Spleen (tissue), 13 donors: ENCODE measurements at places on chromosomes 5 and 9.

DNA sequence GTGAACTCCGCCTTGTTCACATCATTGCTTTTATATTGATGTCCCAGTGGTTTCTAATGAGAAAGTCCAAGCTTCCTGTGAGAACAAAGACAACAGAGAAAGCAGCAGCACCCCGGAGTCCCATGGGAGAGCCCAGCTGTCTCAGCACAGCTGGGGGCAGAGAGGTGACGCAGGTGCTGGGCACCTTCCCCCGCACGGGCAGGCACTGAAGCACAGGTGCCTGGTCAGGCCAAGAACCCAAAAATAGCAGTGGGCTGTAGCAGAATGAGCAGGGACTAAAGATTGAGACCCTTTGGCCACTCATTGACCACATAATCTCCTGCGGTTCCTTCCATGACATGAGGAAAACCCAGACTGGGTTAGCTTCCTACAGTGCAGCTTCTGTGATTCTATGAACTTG, 18.8 kb downstream of the SRD5A1 start:
- no peak for DNase-seq

- DNase-seq: no peak
Observed at GRCh38 chr5:64838803-64839202, 70.1 kb downstream of the CWC27 start.

GRCh38 chr9:20623021-20623747, 885 bp upstream of the MLLT3 start:
- peak; percentile 87 for DNase-seq

GRCh38 chr9:4126996-4127395, 172.9 kb downstream of the GLIS3 start:
- no peak for DNase-seq

GRCh38 chr5:170427672-170428236, 38.6 kb upstream of the KCNMB1 start:
- no peak for DNase-seq

- DNase-seq: no peak
Observed at GRCh38 chr9:36659500-36659899, 86.8 kb downstream of the MELK start.

GRCh38 chr9:134555094-134555650, 86.4 kb upstream of the COL5A1 start:
- DNase-seq: no peak

GRCh38 chr5:63987053-63987452, 24.8 kb upstream of the HTR1A start:
- DNase-seq: no peak

- DNase-seq: no peak
Observed at GRCh38 chr9:90296539-90296938, 346.1 kb downstream of the DIRAS2 start.

GRCh38 chr5:56161439-56161823, 71.7 kb downstream of the ANKRD55 start:
- no peak for DNase-seq

- no peak for DNase-seq
Observed at GRCh38 chr5:128300181-128300580, 216.6 kb downstream of the SLC12A2 start.

DNA sequence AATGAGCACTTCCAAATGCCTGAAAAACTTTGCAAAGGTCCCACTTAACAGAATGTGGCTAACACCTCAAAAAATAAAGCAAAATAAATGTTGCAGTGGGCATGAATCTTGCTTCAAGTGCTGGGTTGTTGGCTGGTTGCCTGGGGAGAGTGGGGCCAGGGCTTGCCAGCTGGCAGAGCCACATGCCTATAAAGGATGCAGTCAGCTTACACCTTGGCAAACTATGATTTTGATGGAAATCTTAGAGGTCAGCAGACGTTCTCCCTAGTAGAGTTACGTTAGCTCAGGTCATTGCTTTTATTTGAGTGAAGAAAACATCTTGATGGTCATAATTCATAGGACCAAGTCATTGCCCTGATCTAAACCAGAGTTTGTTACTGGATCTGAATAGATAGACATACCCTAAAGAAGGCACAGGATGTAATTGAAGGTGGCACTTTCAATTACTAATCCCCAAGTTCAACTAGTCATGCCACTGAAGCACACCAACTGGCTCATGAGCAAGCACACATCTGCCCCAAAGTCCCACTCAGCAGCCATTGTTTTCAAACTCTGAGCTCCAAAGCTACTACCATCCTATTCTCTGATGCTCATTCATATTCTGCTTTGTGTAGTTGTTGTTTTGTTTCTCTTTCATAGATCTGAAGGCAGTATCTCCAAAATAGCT, 51.2 kb upstream of the ZSWIM6 start:
- DNase-seq: no peak

DNA sequence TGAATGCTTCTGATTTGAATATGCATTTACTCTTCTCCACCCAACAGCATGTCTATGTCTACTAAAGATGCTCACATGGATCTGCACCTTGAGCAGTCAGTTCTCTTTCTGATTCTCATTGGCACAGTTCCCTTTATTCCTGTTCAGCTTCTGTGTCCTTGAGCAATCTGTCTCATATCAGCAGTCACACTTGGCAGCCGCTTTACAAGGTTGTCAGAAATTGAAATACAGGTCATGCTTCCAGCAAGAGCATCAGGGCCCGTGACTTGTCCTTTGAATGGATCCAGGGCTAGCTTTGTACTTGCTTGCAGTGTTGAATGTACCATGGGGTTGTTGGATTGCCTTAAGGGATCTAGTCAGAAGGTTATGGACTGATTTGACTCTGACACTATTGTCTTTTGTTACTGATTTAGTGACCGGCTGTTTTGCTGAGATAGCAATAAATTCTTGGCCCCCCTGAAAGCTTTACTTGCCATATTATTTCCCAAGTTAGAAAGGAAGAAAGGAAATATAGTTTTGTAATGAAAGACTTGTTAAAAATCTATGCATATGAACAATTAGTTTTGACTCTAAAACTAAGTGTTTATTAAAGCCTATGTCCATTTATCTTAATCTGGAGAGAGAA, 273.4 kb upstream of the ISL1 start:
- DNase-seq: no peak

GRCh38 chr5:166349046-166349445, 1942.4 kb upstream of the WWC1 start:
- DNase-seq: no peak

DNA sequence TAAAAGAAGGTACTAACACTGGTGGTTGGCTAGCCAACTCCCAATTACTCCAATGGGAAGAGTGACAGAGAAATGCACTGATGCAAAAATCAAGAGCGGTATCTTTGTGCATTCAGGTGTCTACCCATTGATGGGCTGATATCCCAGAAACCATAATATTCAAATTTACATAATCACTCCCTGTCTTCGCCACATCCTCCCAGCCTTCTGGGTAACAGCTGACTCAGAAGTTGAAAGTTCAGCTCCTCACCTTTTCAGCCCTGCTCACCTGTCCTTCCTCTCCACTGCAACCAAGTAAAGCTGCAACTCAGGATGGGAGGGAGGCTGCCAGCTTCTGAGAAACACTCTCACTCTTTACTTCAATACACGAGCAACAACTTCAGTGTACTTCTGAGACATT, 6.9 kb downstream of the SUSD1 start:
- DNase-seq: no peak

DNA sequence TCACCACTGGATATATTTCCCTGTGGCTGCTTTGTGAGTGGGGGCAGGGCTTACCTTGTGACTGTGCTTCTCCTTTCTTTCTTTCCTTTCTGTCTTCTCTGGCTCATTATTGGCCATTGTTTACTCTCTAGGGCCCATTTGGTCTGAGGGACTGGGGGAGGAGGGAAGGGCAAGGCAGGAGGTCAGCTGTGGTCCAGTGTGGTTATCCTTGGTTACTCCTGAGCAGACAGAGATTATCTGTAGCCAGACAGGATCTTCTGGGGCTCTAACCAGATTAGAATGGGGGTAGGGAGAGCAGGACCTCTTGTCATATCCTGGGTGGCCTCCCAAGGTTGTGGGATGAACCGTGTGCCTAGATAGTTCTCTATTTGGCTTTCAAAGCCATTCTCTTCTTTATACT, 71.2 kb downstream of the ANKRD55 start:
- DNase-seq: no peak

DNA sequence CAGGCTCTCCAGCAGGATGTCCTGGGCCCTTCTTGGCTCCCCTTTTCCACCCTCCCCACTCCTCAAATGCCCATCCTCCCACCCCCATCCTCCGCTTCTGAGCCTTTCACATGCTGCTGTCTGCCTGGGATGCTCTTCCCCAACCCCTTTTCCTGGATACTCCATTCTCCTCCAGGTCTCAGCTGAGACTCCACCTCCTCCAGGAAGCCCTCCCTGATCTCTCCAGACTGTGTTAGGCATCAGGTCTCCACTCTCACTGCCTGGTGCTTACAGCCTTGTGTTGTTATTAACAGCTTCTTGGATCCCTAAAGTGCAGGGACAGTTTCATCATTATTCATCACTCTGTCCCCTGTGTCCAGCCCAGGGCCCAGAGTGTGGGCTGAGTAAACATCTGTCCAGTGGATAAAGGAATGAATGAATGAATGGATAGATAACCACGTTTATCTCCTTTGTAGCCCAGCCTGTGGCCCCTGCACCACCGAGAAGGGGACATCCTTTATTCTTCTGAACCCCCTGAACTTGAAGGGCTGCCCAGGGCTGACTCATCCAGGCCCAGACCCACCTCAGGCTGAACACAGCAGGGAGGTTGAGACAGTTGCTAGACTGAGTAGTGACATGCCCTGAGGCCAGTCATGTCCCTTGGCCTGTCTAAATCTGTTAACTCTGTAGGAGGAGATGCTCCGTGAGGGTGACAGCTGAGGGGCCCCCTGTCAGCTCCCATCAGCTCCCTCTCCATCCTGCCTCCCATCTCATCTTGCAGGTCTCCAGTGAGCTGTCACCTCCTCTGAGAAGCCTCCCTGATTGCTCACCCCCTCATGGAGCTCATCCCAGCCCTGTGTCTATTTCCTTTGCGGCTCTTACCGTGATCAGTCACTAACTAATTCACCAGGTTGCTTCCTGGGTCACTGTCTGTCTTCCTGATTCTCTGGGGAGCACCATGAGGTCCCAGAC, 14.6 kb upstream of the LAMC3 start:
- DNase-seq: no peak

- DNase-seq: no peak
Observed at GRCh38 chr5:144060598-144060997, 109.9 kb downstream of the YIPF5 start.

DNA sequence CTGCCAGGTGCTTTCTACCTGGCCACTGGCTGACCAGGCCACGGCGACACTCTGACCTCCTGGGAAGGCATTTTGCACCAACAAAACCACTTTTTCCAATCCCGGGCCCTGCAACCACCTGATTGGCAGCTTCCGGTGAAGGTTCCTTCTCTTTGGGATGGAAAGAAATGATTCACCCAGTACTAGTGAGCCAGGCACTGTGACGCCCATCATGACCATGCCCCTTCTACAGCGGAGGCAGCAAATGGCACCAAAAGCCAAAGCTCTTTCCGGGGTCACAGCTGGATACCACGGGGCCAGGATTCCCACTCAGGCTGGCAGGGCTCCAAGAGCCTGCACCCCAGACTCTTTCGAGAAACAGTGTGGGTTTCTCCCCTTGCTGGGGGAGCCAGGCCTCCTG, 4.7 kb downstream of the NOTCH1 start:
- no peak for DNase-seq

DNA sequence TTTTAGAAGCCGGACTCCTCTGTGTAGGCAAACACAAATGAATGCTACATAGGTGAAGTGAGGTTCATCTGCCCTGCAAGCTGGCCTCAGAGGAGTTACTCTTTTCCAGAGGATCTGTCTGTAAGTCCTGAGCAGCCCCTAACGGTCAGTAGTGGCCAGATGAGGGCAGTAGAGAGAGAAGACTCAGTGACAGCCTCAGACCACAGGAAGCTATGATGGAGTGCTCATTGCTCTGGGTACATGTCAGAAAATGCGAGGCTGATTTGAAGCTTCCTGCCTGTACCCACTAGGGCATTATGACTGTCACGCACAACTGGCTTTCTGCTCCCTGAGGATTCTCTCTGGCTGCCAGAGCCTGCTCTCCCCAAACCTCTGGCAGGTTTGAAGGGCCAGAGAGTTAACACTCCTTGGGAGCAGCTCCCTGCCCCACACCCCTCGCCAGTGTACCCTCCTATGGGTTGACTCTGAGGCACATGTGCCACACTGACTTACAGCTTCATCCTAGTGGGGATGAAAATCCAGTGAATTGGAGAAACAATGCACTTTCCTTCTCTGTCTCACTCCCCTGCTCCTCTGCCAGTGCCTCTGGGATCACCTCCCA, 141.5 kb downstream of the GABRG2 start:
- no peak for DNase-seq

DNA sequence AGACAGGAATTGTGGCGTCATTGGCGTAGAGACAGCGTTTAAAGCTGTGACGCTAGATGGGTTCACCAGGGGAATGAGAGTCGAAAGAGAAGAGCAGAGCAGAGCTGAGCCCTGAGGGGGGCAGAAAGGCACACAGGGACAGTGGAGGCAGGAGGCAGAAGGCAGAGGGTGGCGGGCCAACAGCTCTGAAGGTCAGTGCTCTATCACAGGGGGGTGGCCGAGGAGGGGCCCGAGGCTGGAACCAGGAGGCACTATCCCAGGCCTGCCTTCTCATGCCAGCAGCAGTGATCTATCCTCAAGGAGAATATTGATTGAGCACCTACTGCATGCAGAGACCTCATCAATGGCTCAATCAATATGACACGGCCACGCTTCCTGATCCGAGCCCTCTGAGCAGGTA, 132.4 kb downstream of the KCNIP1 start:
- peak; percentile 48 for DNase-seq

DNA sequence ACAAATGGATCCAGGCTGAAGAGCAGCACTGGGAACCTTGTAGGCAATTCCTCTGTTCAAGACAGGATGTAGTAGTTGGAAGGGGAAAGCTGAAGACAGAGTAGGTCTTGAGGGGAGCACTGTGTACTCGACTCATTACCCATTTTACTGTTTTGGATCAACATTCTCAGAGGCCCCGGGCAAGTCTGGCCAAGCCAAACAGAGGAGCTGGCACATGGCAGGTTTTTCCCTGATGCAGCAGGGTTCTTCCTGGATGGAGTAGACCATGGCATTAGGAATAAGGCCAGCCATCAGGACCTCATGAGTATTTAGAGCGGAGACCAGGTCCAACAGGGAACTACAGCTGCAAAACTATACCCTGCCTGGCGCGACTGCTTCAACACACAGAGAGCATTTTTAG, 4.4 kb downstream of the SVEP1 start:
- no peak for DNase-seq

DNA sequence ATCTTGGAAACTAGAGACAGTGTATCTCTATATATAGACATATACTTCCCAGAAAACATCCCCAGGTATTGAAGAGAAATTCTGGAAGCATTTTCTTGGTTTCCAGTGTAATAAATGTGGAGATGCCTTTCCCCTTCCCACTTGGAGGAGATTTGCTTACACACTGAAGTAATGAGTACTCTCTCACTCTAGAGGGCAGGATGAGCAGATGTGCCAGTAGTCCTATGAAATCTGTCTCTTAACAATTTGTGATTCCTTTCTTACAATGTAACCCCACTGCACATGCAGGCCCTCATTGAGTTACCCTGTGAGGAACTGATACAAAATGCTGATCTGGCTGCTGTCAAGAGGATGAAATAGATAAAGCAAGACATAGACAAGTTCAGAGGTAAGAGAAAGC, 567.2 kb downstream of the SLCO4C1 start:
- DNase-seq: no peak

GRCh38 chr9:2576631-2577030, 45.0 kb upstream of the VLDLR start:
- no peak for DNase-seq

GRCh38 chr9:70451765-70452164, 37.3 kb upstream of the KLF9 start:
- DNase-seq: no peak
